ENCODE measurements at places on chromosomes 7 and 10. TPM values are rescaled to one million over a fixed set of nuclear protein-coding genes. Genes with fewer than 3 reads are reported as not detected.

DNA sequence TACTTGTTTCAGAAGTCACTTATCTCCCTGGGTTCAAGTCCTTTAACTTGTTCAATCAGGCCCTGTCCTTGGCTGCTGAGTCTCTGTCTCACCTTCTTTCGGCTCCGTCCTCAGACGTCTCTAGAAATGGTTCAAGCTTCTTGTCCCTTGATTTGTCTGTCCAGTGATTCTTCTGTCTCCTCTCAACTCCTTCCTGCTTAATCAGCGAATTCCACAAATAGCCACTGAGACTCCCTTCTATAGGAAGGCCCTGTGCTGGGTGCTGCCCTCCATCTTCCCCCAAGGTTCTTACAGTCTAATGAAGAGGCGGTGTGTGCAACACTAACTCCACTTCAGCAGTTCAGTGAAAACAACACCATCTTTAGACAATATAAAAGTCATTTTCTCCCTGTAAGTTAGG lies 12.7 kb downstream of the FAM241B start:
- peaks cover 18% of the 10 kb centered on the region for H3K27me3 ChIP-seq
- H3K4me1 ChIP-seq = no peaks in the 10 kb centered on the region
- DNase-seq = no peak

GRCh38 chr7:18046601-18047000 lies 19.0 kb upstream of the PRPS1L1 start:
- no peak for DNase-seq
- peaks cover 16% of the 10 kb centered on the region for H3K4me1 ChIP-seq
- no peak overlapping the region for H3K4me3 ChIP-seq
- no peaks in the 10 kb centered on the region for H3K27me3 ChIP-seq
- no peak overlapping the region for H3K27ac ChIP-seq

DNA sequence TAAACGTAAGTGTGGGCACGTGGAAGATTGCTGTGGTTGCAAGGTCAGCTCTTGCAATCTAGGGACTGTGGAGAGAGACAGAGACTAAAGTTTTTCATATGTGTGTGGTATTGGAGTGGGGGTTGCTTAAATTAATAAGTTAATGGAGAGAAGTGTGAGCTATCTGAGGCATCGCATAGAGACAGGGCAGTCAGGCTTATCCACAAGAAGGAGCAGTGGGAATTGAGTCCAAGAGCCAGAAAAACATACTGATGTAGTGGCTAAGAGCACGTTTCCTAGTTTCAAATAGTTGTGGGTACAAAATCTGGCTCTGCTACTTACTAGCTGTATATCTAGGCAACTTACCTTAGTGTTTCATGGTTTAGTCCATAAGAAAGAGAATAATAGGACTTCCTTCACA lies 65.8 kb downstream of the SORCS3 start:
- no peak for DNase-seq
- no peaks in the 10 kb centered on the region for H3K36me3 ChIP-seq
- no peaks in the 10 kb centered on the region for H3K4me1 ChIP-seq
- H3K27ac ChIP-seq = no peak overlapping the region
- no peak overlapping the region for H3K4me3 ChIP-seq
- peaks cover 10% of the 10 kb centered on the region for H3K27me3 ChIP-seq

- DNase-seq = no peak
- H3K27ac ChIP-seq = peak overlapping the region; percentile 83
- H3K27me3 ChIP-seq = no peaks in the 10 kb centered on the region
- peak overlapping the region; percentile 64 for H3K4me3 ChIP-seq
Observed at GRCh38 chr7:99127636-99128035, 16.3 kb downstream of the SMURF1 start.

CPA4 gene
- total RNA-seq = not detected

GRCh38 chr7:2512179-2512661 lies 7.4 kb upstream of the LFNG start:
- H3K4me3 ChIP-seq = no peak overlapping the region
- H3K27me3 ChIP-seq = no peaks in the 10 kb centered on the region
- DNase-seq = no peak
- peaks cover 10% of the 10 kb centered on the region for H3K36me3 ChIP-seq
- peaks cover 46% of the 10 kb centered on the region for H3K4me1 ChIP-seq

DNA sequence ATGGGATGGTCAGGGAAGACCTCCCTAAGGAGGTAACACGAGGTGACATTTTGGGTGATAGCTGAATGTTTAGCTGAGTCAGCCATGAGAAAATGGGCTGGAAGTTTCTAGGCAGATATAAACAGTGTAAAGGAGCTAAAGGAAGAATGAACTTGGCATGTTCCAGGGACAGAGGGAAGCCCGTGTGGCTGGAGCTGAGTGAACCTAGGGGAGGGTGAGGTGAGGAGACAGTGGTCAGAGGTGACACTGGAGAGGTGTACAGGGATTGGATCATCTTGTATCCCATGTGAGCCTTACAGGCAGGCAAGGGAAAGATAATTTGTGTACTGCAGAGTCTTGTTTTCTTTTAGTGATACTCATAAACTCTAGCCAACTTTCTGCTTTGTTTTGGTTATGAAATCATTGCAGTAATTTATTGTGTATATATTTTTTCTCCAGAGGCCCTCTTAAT lies 1.8 kb downstream of the STARD3NL start:
- no peak for DNase-seq
- H3K4me1 ChIP-seq = peaks cover 17% of the 10 kb centered on the region
- peak overlapping the region; percentile 95 for H3K4me3 ChIP-seq
- H3K27me3 ChIP-seq = no peaks in the 10 kb centered on the region
- peaks cover 21% of the 10 kb centered on the region for H3K36me3 ChIP-seq

- no peaks in the 10 kb centered on the region for H3K4me1 ChIP-seq
- H3K27ac ChIP-seq = no peak overlapping the region
- H3K36me3 ChIP-seq = no peaks in the 10 kb centered on the region
- DNase-seq = no peak
Observed at GRCh38 chr7:102255501-102255900, 31.2 kb upstream of the SH2B2 start.

DNA sequence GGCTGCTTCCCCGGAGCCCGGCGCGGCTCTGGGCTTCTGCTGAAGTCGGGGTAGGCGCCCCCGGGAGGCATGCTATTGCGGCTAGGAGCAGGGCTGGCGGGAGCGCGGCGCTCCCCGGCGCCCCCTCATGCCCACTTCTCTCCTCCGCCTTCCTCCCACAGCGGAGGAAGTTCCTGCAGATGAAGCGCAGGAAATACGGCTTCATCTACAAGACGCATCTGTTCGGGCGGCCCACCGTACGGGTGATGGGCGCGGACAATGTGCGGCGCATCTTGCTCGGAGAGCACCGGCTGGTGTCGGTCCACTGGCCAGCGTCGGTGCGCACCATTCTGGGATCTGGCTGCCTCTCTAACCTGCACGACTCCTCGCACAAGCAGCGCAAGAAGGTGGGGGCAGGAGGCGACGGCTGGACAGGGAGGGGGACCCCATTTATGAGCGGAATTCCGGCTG lies 479 bp downstream of the CYP26A1 start:
- H3K27me3 ChIP-seq = peaks cover 10% of the 10 kb centered on the region
- H3K27ac ChIP-seq = no peak overlapping the region
- H3K4me1 ChIP-seq = no peaks in the 10 kb centered on the region
- H3K4me3 ChIP-seq = peak overlapping the region; percentile 81
- peak; percentile 47 for DNase-seq
- H3K36me3 ChIP-seq = peaks cover 31% of the 10 kb centered on the region

- peaks cover 16% of the 10 kb centered on the region for H3K4me1 ChIP-seq
- H3K27ac ChIP-seq = peak overlapping the region; percentile 33
- H3K36me3 ChIP-seq = no peaks in the 10 kb centered on the region
- H3K27me3 ChIP-seq = no peaks in the 10 kb centered on the region
- DNase-seq = peak; percentile 67
- no peak overlapping the region for H3K4me3 ChIP-seq
Observed at GRCh38 chr7:155824227-155824886, 12.1 kb upstream of the SHH start.

SPDYE5 gene
- total RNA-seq = not detected

GRCh38 chr7:25351761-25352160 lies 123.5 kb upstream of the NPVF start:
- H3K4me3 ChIP-seq = no peak overlapping the region
- no peak for DNase-seq
- no peaks in the 10 kb centered on the region for H3K36me3 ChIP-seq
- peaks cover 11% of the 10 kb centered on the region for H3K4me1 ChIP-seq
- H3K27ac ChIP-seq = no peak overlapping the region

PAX4 gene
- not detected for total RNA-seq

GRCh38 chr10:45095286-45095685 lies 94.6 kb downstream of the ZNF22 start:
- no peaks in the 10 kb centered on the region for H3K36me3 ChIP-seq
- no peaks in the 10 kb centered on the region for H3K4me1 ChIP-seq
- DNase-seq = no peak
- no peak overlapping the region for H3K4me3 ChIP-seq
- no peak overlapping the region for H3K27ac ChIP-seq

DNA sequence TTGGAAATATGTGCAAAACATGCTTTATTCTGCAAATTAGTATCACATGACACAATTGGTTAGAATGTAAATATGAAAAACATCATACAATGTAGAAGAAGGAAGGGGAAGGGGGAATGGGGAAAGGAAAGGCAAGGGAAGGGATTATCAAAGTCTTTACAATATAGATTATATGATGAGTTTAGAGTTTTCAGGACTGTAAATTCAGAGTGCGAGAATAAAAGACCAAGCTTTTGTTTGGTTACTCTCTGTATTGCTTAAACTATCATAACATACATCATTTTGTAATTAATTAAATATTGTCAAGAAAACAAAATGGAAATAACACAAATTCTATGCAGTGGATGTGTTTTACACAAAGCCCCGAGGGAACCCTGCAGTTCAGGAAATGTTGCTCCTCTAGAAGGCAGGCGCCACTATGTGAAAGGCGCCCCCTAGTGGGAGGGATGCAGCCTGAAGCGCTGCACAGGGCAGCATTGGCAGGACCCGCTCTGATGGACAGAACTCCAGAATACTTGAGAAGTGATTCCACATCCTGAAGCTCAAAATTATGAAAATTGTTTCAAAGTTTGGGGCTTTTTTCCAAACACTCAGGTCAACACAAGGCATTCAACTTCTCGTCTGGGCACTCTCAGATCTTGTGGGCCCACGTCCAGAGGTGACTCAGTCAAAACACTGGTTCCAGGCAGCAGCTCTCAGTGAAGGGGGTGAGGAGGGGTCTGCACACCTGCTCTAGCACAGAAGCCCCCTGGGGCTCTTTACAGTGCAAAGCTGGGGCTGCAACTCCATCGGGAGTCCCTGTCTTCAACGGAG lies 31.6 kb upstream of the TMEM254 start:
- peak; percentile 91 for DNase-seq
- H3K36me3 ChIP-seq = no peaks in the 10 kb centered on the region
- H3K27me3 ChIP-seq = peaks cover 28% of the 10 kb centered on the region
- H3K27ac ChIP-seq = no peak overlapping the region
- no peaks in the 10 kb centered on the region for H3K4me1 ChIP-seq
- no peak overlapping the region for H3K4me3 ChIP-seq

LLCFC1 gene
- not detected for total RNA-seq

GRCh38 chr7:92156990-92157389 lies 22.0 kb downstream of the LRRD1 start:
- no peaks in the 10 kb centered on the region for H3K36me3 ChIP-seq
- no peak for DNase-seq
- no peak overlapping the region for H3K27ac ChIP-seq
- no peaks in the 10 kb centered on the region for H3K27me3 ChIP-seq
- H3K4me3 ChIP-seq = no peak overlapping the region

GRCh38 chr7:45580053-45580872 lies 6.1 kb downstream of the ADCY1 start:
- H3K27me3 ChIP-seq = peaks cover 65% of the 10 kb centered on the region
- H3K4me1 ChIP-seq = no peaks in the 10 kb centered on the region
- no peak overlapping the region for H3K4me3 ChIP-seq
- DNase-seq = peak; percentile 28
- H3K36me3 ChIP-seq = no peaks in the 10 kb centered on the region

GRCh38 chr10:6532321-6532720 lies 47.8 kb downstream of the PRKCQ start:
- no peaks in the 10 kb centered on the region for H3K4me1 ChIP-seq

ZC3HAV1 gene
- total RNA-seq = 101 TPM

DNA sequence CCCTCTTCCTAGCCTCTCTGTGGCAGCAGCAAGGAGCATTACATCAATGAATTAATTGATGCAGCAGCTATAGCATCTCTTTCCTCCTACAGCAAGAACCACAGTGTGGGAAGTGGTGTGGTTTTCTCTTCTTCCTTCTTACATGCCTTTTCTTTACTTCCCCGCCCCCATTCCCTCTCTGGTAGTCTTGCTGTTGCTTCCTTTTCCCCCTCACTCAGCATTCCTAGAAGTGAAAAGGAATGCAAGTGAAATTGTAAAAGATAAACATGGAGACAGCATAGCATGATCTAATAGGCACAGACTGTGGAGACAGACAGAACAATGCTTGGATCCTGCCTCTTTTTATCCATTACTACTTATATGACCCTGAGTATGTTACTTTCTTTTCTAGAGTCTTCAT lies 370.5 kb upstream of the BMPER start:
- H3K36me3 ChIP-seq = no peaks in the 10 kb centered on the region
- no peak overlapping the region for H3K27ac ChIP-seq
- no peak overlapping the region for H3K4me3 ChIP-seq
- H3K4me1 ChIP-seq = no peaks in the 10 kb centered on the region

DNA sequence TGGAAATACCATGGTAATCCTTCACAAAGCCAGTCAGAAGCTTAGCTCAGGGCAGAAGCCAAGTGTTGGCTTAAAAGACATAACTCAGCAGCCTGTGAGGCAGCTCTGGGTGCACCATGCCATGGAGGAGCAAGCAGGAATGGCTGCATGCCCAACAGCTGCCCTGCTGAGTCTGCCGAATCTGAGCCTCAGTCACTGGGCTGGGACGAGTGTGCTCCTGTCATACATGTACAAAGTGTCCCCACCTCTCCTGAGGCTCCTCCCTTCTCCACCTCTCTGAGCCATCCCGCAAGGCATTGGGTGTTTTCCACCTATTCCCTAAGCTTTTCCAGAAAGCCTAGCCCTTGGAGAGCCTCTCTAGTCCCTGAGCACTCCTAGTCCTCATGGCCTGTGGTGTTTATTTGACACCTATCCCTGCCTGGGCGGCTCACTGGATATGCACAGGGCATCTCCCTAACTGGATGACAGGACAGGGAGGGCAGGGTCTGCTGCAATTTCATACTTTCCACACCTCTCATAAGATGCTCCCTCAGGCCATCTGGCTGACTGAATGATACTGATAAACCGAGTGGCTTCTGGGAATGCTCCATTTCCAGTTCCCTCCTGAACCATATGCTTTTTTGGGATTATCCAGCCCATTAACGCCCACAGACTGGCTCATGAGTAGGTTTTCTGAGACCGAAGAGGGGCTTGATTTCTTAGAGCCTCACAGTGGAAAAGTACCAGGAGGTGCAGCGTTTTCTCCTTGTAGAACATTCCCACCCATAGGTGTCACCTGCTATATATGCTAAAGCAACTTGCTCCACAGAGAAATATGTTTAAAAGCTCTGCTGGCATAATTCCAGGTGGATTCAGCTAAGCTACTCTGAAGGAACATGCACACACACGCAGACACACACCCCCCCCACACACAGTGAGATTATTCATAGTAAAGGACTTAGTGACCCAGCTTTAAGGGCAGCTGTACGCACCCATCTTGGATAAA lies 199.3 kb downstream of the SNX10 start:
- peak overlapping the region; percentile 30 for H3K27ac ChIP-seq
- peaks cover 47% of the 10 kb centered on the region for H3K4me1 ChIP-seq
- peak; percentile 61 for DNase-seq
- H3K27me3 ChIP-seq = no peaks in the 10 kb centered on the region
- H3K36me3 ChIP-seq = no peaks in the 10 kb centered on the region

GRCh38 chr7:18206331-18206730 lies 178.7 kb upstream of the PRPS1L1 start:
- H3K4me1 ChIP-seq = peaks cover 30% of the 10 kb centered on the region
- H3K27me3 ChIP-seq = no peaks in the 10 kb centered on the region
- DNase-seq = no peak
- H3K4me3 ChIP-seq = no peak overlapping the region
- no peak overlapping the region for H3K27ac ChIP-seq
